ENCODE measurements at places on chromosomes 16 and 17.

- no peak for DNase-seq
Measured at GRCh38 chr16:9518051-9518450, 426.6 kb downstream of the HAPSTR1 start.

GRCh38 chr16:65905331-65905730 is 461.2 kb upstream of the CDH5 start:
- DNase-seq, result no peak

- DNase-seq, result no peak
Measured at GRCh38 chr17:2174014-2174413, 119.1 kb downstream of the HIC1 start.

DNA sequence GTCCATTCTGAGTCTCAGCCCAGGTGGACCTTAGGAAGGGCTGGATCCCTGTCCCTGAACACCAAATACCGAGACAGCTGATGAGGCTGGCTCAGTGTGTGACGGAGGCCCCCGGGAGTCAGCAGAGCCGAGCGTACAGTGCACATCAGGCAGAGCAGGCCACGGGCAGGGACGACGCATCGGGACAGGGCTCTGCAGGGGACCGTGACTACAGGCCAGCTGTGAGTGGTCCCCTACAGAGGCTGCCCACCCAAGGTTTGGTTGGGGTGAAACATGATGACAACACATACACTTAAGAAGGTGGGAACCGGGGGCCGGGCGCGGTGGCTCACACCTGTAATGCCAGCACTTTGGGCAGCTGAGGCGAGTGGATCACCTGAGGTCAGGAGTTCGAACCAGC is 6.4 kb downstream of the CCDC137 start:
- DNase-seq, result no peak

GRCh38 chr17:61416540-61417363 is 17.1 kb downstream of the TBX2 start:
- peak; percentile 24 for DNase-seq

- DNase-seq, result no peak
Measured at GRCh38 chr16:85773044-85773443, 22.1 kb upstream of the C16orf74 start.

- DNase-seq, result no peak
Measured at GRCh38 chr17:61057257-61057656, 342.4 kb upstream of the TBX2 start.

- DNase-seq, result no peak
Measured at GRCh38 chr16:35198223-35199199, 1739.1 kb downstream of the TP53TG3F start.

DNA sequence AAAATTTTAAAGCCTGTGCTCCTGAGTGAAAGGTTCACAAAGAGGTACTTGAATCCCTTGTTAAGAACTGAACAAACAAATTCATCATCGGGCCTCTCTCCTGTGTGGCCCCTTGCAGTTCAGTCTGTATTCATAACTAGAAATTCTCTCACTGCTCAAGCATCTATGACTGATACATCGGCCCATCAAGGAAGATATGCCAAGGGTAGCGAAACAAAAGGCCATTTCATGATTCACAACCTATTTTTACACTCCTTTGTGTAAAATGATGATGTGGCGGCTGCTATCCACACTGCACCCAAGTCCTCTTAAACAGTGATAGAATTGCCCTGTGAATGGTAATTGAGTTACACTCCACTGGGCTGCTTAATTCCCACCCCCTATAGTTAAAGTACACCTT is 204.6 kb downstream of the STX8 start:
- DNase-seq, result peak; percentile 25

Data from retinal pigment epithelial cell (primary cell).